Effector CD4-positive, alpha-beta T cell (primary cell): ENCODE measurements at places on chromosomes 7 and 10.
A peak's percentile ranks its signal among the peaks of the same experiment; 100 is the strongest.

DNA sequence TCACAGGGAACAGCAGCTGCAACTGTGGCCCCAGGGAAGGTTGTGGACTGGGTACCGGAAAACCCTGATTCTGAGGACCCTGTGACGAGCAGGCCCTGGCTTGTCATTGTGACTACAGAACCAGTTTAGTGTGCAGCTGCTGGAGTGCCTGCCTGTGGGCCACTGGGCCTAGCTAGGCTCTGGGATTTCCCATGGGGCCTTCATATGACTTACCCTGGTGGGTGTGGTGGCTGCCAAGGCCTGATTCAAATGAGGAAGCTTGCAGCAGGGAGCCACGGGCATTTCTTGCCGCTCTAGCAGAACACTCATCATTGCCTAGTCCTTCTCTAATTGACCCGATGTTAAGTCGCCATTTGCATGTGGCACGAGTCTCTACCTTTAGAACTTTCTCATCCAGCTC lies 14.7 kb upstream of the CAMK2G start:
- DNase-seq: no peak

- no peak for DNase-seq
Measured at GRCh38 chr7:108592646-108593201, 23.1 kb downstream of the DNAJB9 start.

- DNase-seq: no peak
Measured at GRCh38 chr7:97313900-97314299, 196.4 kb downstream of the SDHAF3 start.

DNA sequence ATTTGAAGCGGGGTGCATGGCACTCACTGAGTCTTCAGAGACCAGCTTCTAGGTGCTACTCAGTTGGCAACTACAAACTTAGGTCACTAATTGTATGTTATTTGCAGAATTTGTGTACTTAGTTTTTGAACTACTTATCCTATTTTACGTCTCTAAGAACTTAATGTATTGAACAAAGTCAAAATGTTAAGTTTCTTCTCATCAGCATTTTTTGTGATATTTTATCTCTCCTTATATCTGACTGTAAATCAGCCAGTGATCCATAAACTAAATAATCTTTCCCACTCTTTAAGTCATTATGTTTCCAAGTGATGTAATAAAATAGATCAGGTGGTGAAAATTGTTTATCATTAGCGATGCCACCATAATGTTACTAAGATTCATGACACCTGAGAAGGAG lies 60.3 kb upstream of the TMEM248 start:
- DNase-seq: no peak

DNA sequence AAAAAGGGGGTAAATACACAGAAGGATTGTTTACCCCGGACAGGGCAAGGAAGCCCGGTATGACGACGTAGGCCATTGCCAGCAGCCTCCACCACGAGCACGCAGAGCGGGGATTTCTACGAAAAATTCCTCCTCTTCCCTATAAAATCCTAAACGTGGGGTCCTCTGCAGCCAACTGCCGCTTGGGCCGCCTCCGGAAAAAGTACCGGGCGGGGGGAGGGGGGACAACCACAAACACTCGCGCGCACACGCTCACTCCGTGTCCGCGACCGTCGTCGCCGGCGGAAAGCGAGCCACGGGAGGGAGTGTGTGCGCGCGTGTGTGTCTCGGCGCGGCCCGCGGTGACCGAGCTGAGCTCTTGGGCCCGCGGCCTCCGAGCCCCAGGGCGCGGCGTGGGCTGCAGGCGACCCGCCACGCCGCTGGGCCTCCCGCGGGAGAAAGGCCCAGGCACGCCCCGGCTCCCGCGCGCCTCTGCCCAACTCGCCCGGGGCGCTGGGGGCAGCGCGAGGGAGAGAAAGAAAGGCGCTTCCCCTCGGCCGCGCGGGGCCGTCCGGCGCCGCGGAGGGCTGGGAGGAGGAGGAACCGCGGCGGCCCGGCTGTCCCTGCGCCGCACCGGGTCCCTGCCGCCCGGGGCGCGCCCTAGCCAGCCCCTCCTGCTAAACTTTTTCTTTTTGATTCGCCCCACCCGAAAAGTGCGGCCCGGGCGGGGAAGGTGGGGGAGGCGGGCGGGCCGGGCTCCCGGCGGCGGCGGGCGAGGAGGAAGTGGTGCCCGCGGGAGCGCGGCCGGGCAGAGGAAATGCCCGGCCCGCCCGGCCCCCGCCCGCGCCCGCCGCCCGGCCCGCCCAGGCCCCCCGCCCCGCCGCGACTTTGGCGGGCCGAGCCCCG lies 1.5 kb downstream of the CTBP2 start:
- DNase-seq: no peak

DNA sequence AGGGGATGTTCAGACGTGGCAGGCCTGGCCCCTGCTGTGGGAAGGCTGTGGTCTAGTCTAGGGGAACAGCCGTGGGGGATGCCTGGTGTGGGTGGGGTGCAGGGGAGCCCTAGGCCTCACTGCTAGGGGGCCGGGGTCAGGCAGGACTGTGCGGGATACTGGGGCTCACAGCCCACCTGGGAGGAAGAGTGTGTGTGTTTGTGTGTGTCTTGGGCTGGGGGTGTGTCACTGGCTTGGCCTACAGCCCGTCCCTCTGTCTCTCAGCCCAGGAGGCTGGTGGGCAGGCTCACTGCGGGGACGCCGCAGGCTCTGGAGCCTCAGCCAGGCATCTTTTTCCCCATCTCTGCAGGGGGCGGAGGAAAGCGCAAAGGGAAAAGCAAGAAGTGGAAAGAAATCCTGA lies 118.8 kb downstream of the GRK5 start:
- no peak for DNase-seq

GRCh38 chr10:73084209-73084608 lies 12.5 kb downstream of the P4HA1 start:
- no peak for DNase-seq

- DNase-seq: no peak
Measured at GRCh38 chr7:129343099-129343700, 91.0 kb upstream of the STRIP2 start.

GRCh38 chr7:33050535-33051318 lies 11.8 kb downstream of the NT5C3A start:
- DNase-seq: peak; percentile 38

GRCh38 chr10:87659571-87660483 lies at the start of gene PAPSS2:
Gene PAPSS2, plus strand, starts transcription at chr10:87659878. Its CDS starts 104 bp downstream, at chr10:87659982.
- no peak for DNase-seq

DNA sequence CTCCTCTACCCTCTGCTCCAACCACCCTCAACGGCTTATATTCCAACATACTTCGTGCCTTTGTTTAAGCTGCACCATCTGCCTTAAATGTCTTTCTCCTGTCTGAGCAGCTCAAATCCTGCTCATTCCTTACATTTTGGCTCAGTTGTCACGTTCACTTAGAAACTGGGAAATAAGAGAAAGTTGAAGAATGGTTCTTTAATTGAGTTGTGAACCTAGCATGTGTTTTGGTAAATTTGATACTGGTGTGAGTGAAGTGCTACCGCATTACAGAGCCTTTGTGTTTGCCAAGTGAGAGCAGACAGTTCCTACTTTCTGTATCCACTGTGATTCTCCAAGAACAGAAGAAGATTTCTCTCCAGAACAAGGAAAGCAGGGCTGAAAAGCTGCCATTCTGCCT lies 54.3 kb downstream of the EPDR1 start:
- no peak for DNase-seq
